Stimulated activated CD8-positive, alpha-beta memory T cell treated with anti-CD3 and anti-CD28 coated beads, Interleukin-2, amount 100 ng/mL, for 1 hour (primary cell): ENCODE measurements at places on chromosomes 3 and 15.

DNA sequence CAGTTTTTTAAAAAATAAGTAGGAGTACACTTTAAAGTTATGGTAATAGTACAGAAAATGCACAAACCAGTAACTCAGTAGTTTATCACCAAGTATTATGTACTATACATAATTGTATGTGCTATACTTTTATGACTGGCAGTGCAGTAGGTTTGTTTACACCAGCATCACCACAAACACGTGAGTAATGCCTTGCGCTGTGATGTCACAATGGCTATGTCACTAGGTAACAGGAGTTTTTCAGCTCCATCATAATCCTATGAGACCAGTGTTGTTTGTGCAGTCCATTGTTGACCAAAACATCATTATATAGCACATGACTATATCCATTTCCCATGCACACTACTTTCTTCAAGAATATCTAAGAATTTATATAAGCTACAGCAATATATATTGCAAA is 68.4 kb upstream of the TSPAN3 start:
- no peak for DNase-seq

- DNase-seq: no peak
These were observed at the start of gene STRA6 for GRCh38 chr15:74202452-74203401. Gene STRA6, minus strand, starts transcription at chr15:74202787. Its CDS starts 520 bp downstream, at chr15:74202267.

- DNase-seq: no peak
These were observed 23.9 kb upstream of the PLSCR2 start for GRCh38 chr3:146493221-146493620.

GRCh38 chr3:150975992-150976368 is 3.5 kb upstream of the CLRN1 start:
- no peak for DNase-seq

DNA sequence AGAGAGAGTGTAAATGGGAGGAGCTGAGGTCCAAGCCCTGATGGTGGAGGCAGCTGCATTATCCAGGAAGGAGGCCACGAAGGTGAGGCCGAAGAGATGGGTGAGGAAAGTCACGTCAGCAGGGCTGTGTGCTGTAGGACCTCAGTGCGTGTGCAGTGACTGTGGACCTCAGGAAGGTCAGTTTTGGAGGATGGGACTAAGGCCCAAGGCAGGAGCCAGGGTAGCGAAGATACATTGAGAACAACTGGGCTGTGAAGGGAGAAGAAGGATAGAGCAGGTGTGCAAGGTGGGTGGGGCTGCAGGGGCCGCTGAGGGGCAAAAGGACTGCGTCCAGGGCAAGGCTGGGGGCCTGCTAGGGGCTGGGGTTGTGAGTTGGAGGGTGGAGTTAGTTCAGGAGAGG is 4.9 kb downstream of the KLHL40 start:
- DNase-seq: no peak
